Right renal cortex interstitium (tissue), 3 donors: ENCODE measurements at places on chromosomes 11 and 22. TPM values are rescaled to one million over a fixed set of nuclear protein-coding genes. Genes with fewer than 3 reads are reported as not detected.
A peak's percentile ranks its signal among the peaks of the same experiment; 100 is the strongest.

OPCML gene
- 19.4 TPM for polyA plus RNA-seq

ABTB2 gene
- 6.4 TPM for polyA plus RNA-seq

HINFP gene
- polyA plus RNA-seq, result 30.5 TPM

GGT5 gene
- polyA plus RNA-seq, result 13.5 TPM

SLC22A6 gene
- 18.8 TPM for polyA plus RNA-seq

ASPHD2 gene
- polyA plus RNA-seq, result 4.0 TPM

BLID gene
- not detected for polyA plus RNA-seq

SMIM35 gene
- polyA plus RNA-seq, result 0.15 TPM

- peak; percentile 31 for DNase-seq
Measured at GRCh38 chr22:27919942-27920755, 1.1 kb upstream of the PITPNB start.

- no peak for DNase-seq
Measured at GRCh38 chr11:127552446-127552845, 551.9 kb upstream of the KIRREL3 start.

DNA sequence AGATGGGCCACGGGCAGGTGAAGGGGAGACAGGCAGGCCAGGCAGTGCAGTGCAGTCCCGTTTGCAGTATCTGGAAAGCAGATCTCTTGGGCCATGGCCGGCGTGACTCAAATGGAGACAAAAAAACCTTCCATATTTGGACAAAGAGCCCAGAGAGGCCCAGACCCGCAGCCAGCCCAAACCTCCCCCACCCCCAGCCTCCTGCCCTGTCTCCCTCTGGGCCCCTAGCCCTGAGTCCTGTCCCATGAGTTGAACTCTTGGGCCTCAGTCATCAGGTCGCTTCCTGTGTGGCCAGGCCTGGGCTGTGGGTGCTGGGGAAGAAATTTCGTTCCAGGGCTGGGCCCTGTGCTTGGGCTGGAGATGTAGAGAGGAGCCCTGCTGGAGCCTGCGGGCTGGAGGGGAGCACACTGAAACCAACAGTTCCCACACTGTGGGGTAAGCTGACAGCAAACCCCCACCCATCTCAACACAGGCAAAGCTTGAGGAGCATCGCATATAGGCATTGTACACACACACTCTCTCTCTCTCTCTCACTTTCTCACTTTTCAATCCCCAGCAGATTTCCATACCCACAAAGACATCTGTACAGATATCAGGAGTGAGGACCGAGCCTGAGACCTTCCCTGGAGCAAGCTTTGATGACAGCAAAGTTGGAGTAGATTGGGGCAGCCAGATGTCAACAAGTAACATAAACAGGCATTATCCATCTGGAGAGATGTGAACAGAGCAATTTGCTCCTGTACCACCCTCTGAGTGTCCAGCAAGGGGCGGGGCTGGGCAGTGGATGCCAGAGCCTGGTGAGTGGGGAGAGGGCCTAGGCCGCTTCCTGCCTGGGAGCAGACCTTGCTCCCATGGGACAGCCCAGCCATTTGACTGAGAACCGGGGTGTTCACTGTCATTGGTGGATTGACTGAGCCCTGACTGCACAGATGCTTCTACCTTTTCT, 17.2 kb downstream of the ARHGEF17 start:
- no peak for DNase-seq

DNA sequence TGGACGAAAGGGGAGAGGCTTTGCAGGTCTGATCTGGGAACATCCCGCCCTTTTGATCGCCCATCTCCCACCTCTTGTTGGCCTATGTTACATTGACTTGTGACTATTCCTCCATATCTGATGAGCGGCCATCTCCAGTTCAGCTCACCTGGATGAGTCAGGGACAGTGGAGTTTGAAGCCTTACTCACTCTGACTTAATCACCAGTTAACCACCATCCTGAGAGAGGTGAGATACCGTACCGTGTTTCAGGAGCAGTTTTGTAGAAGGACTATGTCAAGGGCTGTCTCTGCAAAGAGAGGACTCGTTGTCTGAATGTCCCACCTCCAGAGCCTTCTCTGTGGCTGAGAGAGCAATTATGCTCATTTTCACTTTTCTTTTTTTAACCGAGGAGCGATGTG, 771.7 kb downstream of the NTM start:
- DNase-seq, result no peak

DNA sequence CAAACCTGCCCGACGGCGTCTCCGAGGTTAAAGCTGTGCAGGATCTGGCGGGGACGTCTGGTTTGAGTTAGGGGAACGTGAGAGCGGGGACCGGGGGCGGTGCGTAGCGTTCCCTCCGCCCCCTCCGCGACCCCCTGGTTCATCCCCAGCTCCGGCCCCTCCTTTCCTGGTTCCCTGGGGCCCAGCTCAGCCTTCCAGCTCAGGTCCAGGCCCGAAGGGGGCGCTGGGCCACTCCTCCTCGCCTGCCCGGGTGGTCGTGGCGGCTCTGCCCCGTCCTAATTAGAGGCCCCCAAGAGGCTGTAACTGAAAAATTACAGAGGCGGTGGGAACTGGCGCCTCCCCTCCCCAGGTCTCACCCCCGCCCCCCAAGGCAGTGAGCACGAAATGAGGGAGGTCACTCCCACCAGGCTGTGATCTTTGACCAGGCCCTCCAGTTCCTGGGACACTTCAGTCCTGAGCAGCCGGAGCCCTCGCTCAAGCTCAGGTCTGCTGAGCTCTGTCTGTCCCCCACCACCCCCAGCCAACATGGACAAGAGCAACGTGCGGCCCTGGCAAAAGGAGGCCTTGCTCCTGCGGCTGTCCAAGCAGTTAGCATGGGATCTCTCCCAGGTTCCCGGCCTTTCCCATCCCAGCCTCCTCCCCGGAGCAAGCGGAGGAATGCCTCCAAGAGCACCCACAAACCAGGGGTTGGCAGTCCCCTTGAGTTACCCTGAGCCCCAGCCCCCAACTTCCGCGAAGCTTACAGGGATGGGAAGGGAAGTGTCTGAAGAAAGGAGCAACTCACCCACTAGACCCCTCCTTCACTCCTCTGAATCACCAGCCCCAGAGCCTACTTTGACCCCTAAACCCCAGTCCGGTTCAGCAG, 3.3 kb downstream of the CD248 start:
- DNase-seq, result no peak

GRCh38 chr11:107505647-107506225, 48.1 kb upstream of the CWF19L2 start:
- no peak for DNase-seq

- DNase-seq, result no peak
Measured at GRCh38 chr22:44660051-44660830, 41.8 kb upstream of the PRR5 start.

DNA sequence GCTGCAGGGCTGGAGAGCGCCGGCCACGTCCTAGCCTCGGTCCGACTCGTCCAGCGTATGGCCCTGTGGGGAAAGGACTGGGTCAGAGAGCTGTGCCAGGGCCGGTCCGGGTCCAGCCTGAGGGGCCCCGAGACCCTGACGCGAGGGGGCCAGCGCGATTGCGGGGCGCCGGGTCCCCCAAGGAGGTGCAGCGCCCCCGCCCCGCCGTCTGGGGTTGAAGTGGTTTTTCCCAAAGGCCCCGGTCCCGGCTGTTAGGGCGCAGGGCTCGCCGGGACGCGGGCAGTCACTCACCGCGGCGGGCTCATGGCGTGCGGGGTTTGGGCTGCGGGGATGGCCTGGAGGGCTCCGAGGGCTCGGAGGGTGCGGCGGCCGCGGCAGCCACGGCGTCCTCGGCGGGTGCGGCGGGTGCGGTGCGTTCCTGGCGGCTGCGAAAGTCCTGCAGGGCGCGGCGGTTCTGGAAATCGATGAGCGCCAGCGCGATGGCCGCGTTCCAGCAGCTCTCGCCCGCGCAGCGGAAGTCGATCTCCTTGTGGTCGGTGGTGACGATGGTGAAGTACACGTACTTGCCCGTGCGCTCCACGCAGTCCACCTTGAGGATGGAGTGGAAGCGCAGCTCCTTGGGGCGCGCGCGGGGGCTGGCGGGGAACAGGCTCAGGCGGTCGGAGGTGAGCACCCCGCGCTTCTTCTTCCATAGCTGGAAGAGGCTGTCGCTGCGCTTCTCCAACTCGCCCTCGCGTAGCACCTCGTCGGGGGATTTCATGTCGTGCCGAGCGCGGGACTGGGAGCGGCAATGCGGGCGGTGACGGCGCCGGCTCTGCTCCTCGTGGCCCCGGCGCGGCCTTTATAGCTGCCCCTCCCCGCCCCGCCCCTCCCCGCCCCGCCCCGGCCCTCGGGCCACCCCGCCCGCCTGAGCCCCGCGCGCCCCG, at the start of gene PHLDA2:
Gene PHLDA2 (minus strand): TSS at position 816 of the 926 bp plus-strand sequence. CDS start 56 bp downstream, at position 760.
- DNase-seq, result no peak

DNA sequence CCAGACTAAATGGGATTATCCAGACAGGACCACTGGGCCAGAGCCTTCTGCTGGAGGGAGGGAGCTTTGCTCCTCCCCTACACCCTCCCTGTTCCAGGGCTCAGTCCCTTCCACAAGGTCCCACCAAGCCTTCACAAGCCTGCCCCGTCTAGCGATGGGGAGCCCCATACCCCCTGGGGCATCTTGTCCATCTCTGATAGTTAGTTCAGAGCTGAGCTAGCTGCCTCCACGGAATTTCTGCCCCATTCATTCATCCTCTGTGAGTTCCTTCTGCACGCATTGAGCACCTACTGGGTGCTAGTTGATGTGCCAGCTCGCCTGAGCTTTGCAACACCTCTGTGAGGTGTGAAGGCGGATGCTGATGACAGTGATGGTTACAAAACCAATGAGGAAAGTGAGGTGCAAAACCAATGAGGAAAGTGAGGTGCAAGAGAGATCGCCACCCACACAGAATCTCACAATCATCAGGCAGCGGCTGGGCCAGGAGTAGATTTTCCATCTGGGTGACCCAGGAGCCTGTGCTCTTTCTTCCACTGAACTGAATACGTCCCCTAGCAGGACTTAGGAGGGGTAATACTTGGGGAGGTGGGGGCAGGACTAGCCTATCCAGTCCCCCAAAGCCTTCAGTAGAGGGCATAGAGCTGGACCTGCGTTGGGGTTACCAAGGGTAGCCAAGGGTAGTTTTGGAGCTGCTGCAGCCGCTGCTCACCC, 21.5 kb upstream of the CBX7 start:
- DNase-seq, result no peak

GRCh38 chr11:62925745-62926679, 4.8 kb upstream of the CHRM1 start:
- no peak for DNase-seq

- DNase-seq, result no peak
Measured at GRCh38 chr22:26316732-26317285, 112.3 kb upstream of the ASPHD2 start.

DNA sequence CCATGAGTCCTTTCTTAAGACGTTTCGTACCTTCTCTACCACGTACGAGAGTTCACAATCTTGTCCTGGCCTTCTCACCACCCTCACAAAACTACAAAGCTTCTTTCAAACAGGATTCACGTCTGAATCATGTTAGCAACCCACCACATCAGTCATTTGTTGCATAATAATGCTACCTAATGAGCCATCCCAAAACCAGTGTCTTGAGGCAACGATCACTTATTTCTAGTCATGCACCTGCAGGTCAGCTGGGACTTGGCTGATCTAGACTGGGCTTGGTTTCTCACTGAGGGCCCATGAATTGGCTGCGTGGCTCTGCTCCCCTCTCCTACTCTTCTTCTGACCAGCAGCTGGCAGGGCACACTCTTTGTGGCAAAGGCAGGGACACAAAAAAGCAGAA, 28.3 kb downstream of the LARGE1 start:
- DNase-seq, result no peak

DNA sequence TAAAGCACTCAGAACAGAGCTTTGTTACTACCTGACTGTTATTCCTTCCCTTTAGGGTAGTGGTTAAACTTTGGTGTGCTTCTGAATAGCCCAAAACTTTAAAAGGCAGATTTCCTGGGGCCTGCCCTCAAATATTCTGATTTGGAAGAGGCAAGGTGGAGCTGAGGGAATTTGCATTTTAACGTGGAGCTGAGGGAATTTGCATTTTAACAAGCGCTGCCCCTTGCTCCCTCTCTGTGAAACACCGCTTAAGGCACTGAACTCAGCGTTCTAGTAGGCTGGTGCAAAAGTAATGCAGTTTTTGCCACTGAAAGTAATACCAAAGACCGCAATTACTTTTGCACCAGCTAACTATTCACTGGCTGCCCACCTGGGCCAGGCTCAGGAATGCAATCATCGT, 35.0 kb downstream of the TPST2 start:
- no peak for DNase-seq

GRCh38 chr11:31237819-31238760, 131.4 kb downstream of the DCDC1 start:
- no peak for DNase-seq

GRCh38 chr11:125364121-125364826, 131.8 kb downstream of the FEZ1 start:
- DNase-seq, result no peak

DNA sequence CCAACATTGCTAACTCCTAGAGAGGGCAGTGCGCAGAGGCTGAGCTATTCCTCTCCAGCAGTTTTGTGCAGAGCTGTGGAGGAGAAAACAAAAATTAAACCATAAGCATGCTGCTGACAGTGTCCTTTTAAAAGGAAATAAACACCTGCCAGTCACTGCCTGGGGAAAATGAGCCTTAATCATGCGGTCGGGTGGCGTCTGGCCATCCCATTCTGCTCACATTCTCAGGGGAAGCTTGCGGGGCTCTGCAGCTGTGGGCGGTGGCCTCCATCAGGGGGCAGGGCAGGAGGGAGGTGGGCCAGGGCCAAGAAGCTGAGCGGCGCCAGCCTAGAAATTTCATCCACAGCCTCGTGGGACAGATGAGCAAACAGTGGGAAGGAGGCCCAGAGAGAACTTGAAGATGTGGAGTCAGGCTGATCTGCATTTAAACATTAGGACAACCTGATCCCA, 71.0 kb upstream of the TP53I11 start:
- no peak for DNase-seq

GRCh38 chr11:108790501-108791299, 125.8 kb downstream of the DDX10 start:
- DNase-seq, result no peak

DNA sequence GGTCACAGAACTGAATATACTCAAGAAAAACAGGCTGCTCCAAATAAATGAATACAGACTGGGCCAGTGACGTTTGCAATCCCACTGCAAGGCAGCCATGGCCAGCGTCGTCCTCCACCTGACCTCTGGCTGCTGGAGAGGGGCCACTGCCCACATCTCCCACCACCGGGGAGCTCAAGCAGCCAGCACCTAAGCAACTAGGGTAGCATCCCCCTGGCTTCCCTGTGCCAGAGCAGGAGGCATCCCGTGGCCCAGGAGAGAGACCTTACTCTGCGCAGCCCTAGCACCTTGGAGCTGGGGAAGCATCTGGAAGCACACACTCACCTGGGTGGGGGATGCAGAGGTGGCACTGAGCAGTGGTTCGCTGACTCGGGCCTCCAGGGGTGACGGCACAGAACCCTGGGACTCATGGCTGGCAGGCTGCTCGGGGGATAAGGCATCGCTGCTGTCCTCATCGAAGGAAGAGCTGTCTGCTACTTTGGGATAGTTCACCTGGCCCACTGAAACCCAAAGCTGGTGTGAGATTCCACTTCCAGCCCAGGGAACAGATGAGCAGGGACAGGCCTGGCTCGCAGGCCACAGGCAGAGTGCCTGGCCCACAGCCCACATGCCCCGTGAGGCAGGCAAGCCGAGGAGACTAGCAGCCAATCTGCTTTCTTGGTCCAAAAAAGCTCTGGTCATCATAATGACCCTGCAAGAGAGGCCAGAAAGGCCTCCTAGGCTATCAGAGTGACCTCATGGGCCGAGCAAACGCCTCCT, 53.7 kb downstream of the SGSM3 start:
- no peak for DNase-seq
